ENCODE measurements at places on chromosomes 16 and 17.

- no peak overlapping the region for H3K27ac ChIP-seq
- H3K27me3 ChIP-seq: no peaks in the 10 kb centered on the region
- H3K36me3 ChIP-seq: no peaks in the 10 kb centered on the region
- no peak for DNase-seq
- no peak overlapping the region for H3K4me3 ChIP-seq
- H3K4me1 ChIP-seq: no peaks in the 10 kb centered on the region
Measured at GRCh38 chr17:1237471-1237870, 32.8 kb upstream of the BHLHA9 start.

DNA sequence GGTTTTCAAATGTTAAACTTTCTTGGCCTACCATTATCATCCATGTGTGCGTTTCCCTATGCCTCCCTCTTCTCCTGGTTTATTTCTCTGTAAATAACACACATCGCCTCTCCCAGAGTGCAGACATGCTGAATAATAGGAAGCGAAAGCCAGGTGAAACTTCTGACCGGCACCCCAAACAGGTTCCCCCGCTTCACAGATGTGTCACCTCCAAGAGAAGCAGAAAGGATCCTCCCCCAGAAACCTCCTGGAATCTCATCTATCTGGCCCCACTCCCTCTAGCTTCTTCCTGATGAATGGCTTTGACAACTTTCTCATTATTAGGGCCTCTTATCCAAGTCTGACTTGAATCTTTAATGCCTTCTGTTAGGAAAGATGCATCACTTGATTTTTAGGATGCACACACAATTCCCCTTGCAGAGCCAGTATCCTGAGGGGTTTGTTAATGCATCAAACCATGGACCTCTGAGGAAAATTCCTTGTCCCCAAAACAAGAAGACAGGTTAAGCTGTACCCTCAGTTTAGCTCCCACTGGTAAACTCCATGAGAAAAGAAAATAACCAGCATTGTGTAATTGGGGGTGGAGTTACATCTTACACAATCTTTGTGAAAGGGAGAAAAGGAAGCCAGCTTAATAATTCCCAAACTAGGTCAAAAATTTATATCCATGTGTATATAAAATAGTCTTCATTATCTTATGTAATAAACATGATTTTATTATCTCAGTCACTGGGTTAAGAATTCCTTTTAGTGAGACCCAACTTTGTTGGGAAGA is 20.1 kb upstream of the HYDIN start:
- DNase-seq: no peak
- no peaks in the 10 kb centered on the region for H3K27me3 ChIP-seq
- no peaks in the 10 kb centered on the region for H3K4me1 ChIP-seq
- no peaks in the 10 kb centered on the region for H3K36me3 ChIP-seq
- no peak overlapping the region for H3K4me3 ChIP-seq

GRCh38 chr17:80313160-80313829 is 52.6 kb downstream of the RNF213 start:
- no peak for DNase-seq
- no peak overlapping the region for H3K27ac ChIP-seq
- peaks cover 73% of the 10 kb centered on the region for H3K36me3 ChIP-seq
- no peaks in the 10 kb centered on the region for H3K4me1 ChIP-seq
- H3K27me3 ChIP-seq: no peaks in the 10 kb centered on the region

DNA sequence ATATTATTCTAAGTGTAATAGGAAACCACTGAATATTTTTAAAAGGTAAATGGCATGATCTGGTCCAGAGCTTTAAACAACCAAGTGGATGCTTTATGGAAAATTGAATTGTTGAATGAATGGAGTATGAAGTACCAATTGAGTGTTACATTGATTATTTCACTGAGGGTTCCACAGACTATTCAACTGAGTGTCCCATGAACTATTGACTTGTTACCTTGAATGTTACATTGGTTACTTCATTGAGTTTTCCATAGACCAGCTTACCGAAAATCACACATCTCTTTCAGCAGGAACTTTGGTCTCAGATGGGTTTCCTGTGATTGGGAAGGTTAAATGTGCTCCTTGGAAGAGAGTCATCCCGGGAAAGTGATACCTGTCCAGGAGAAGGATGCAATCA is 56.8 kb downstream of the TMEM114 start:
- no peak for DNase-seq
- no peak overlapping the region for H3K27ac ChIP-seq
- H3K36me3 ChIP-seq: no peaks in the 10 kb centered on the region
- H3K4me1 ChIP-seq: no peaks in the 10 kb centered on the region
- no peak overlapping the region for H3K4me3 ChIP-seq

GRCh38 chr17:59423137-59423724 is 91.8 kb downstream of the YPEL2 start:
- H3K27ac ChIP-seq: peak overlapping the region; percentile 92
- no peaks in the 10 kb centered on the region for H3K27me3 ChIP-seq
- peaks cover 64% of the 10 kb centered on the region for H3K4me1 ChIP-seq
- H3K4me3 ChIP-seq: no peak overlapping the region
- no peaks in the 10 kb centered on the region for H3K36me3 ChIP-seq
- peak; percentile 59 for DNase-seq

GRCh38 chr17:58691701-58692238 is at the start of gene TEX14:
Gene TEX14, minus strand, starts transcription at chr17:58692045. Its CDS starts 40,044 bp downstream, at chr17:58652001.
- H3K36me3 ChIP-seq: no peaks in the 10 kb centered on the region
- peaks cover 19% of the 10 kb centered on the region for H3K4me1 ChIP-seq

GRCh38 chr17:51159604-51160003 is 6.2 kb downstream of the NME1 start:
- H3K27me3 ChIP-seq: no peaks in the 10 kb centered on the region
- no peak overlapping the region for H3K4me3 ChIP-seq
- peaks cover under 1% of the 10 kb centered on the region for H3K4me1 ChIP-seq

DNA sequence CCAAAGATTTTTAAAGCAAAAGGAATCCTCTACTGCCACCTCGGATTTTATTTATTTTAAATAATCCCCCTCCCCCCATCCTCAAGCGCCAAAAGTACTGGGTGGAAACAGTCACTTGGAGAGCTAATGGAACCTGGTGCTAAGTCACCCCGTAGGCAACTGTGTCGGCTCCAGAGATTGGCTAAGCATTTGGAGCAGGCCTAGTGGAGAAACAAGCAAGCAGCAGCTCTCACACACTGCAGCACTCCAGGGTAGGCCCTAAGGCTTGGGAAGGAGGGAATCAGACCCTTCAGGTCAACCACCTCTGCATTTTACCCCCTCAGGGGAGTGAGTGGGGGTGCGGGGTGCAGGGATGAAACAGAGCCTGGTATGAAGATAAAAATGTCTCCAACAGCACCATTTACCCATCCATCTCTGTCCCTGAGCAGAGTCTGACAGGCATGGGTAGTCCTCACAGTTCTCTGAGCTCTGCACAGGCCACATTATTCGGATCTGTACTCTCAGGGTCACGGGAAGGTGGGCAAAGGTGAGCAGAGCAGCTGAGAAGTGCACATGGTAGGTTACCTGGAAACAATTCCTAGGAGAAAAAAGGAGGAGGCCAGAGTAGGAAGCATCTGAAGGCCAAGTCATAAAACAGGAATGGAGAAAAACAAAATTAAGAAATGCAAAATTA is 27.2 kb upstream of the STAC2 start:
- H3K4me3 ChIP-seq: no peak overlapping the region
- H3K27me3 ChIP-seq: no peaks in the 10 kb centered on the region
- peaks cover 46% of the 10 kb centered on the region for H3K36me3 ChIP-seq
- DNase-seq: no peak
